ENCODE measurements at places on chromosomes 11 and 22.
A peak's percentile ranks its signal among the peaks of the same experiment; 100 is the strongest.

- no peak overlapping the region for H3K4me3 ChIP-seq
- H3K27ac ChIP-seq = no peak overlapping the region
- peaks cover 62% of the 10 kb centered on the region for H3K4me1 ChIP-seq
- H3K36me3 ChIP-seq = peaks cover 6% of the 10 kb centered on the region
Measured at GRCh38 chr11:73340164-73340563, 32.1 kb downstream of the ARHGEF17 start.

DNA sequence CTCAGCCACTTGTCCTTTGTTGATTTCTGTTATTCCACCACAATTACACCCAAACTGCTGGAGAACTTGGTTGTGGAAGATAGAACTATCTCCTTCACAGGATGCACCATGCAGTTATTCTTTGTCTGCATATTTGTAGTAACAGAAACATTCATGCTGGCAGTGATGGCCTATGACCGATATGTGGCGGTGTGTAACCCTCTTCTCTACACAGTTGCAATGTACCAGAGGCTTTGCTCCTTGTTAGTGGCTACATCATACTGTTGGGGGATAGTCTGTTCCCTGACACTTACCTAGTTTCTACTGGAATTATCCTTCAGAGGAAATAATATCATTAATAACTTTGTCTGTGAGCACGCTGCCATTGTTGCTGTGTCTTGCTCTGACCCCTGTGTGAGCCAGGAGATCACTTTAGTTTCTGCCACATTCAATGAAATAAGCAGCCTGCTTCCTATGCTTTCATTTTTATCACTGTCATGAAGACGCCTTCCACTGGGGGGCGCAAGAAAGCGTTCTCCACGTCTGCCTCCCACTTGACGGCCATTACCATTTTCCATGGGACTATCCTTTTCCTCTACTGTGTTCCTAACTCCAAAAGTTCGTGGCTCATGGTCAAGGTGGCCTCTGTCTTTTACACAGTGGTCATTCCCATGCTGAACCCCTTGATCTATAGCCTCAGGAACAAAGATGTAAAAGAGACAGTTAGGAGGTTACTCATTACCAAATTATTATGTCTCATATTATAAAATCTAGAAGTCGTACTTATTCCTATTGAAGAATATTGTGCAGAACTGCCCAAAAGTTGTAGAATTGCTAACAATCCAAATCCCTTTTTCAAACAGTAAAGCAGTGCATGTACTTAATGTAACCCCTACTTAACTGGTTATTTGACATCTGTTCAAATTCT, 53.2 kb downstream of the OR4C6 start:
- no peak overlapping the region for H3K27ac ChIP-seq
- H3K4me3 ChIP-seq = no peak overlapping the region
- H3K36me3 ChIP-seq = no peaks in the 10 kb centered on the region
- no peaks in the 10 kb centered on the region for H3K4me1 ChIP-seq

GRCh38 chr11:68969386-68969785, 11.4 kb downstream of the MRGPRD start:
- DNase-seq = peak; percentile 9
- no peak overlapping the region for H3K4me3 ChIP-seq
- H3K27me3 ChIP-seq = no peaks in the 10 kb centered on the region
- no peak overlapping the region for H3K27ac ChIP-seq
- peaks cover 8% of the 10 kb centered on the region for H3K4me1 ChIP-seq
- H3K36me3 ChIP-seq = no peaks in the 10 kb centered on the region

- no peaks in the 10 kb centered on the region for H3K27me3 ChIP-seq
- peaks cover 6% of the 10 kb centered on the region for H3K4me1 ChIP-seq
- H3K27ac ChIP-seq = no peak overlapping the region
- no peak overlapping the region for H3K4me3 ChIP-seq
Measured at GRCh38 chr11:47725442-47726117, 10.4 kb upstream of the AGBL2 start.

DNA sequence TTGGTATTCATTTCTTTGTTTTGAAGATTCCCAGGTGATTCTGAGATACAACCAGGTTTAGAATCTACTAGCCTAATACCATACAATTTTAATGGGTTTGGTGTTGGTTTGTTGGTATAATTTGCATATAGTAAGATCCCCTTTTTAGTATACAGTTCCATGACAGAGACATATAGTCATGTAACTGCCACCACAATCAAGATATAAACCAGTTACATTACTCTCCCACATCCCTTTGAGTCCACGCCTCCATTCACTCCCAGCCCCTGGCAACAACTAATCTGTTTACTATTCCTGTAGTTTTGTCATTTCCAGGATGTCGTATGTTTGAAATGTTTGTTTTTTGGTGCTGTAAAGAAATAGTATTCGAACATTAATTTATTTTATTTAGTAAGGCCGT, 4.3 kb downstream of the ASRGL1 start:
- H3K27ac ChIP-seq = no peak overlapping the region
- H3K27me3 ChIP-seq = no peaks in the 10 kb centered on the region
- no peaks in the 10 kb centered on the region for H3K36me3 ChIP-seq

GRCh38 chr22:47151064-47151463, 388.6 kb downstream of the TBC1D22A start:
- peaks cover 16% of the 10 kb centered on the region for H3K4me1 ChIP-seq
- no peak for DNase-seq
- H3K27ac ChIP-seq = no peak overlapping the region
- H3K36me3 ChIP-seq = no peaks in the 10 kb centered on the region
- H3K4me3 ChIP-seq = no peak overlapping the region

GRCh38 chr11:108648528-108648885, 16.4 kb upstream of the DDX10 start:
- H3K4me1 ChIP-seq = peaks cover 12% of the 10 kb centered on the region
- H3K4me3 ChIP-seq = no peak overlapping the region
- no peak for DNase-seq
- no peaks in the 10 kb centered on the region for H3K27me3 ChIP-seq

- no peaks in the 10 kb centered on the region for H3K27me3 ChIP-seq
- H3K4me1 ChIP-seq = no peaks in the 10 kb centered on the region
- no peak for DNase-seq
- no peak overlapping the region for H3K27ac ChIP-seq
- H3K36me3 ChIP-seq = peaks cover 4% of the 10 kb centered on the region
- H3K4me3 ChIP-seq = no peak overlapping the region
Measured at GRCh38 chr11:63551091-63551888, 11.9 kb downstream of the PLAAT2 start.

DNA sequence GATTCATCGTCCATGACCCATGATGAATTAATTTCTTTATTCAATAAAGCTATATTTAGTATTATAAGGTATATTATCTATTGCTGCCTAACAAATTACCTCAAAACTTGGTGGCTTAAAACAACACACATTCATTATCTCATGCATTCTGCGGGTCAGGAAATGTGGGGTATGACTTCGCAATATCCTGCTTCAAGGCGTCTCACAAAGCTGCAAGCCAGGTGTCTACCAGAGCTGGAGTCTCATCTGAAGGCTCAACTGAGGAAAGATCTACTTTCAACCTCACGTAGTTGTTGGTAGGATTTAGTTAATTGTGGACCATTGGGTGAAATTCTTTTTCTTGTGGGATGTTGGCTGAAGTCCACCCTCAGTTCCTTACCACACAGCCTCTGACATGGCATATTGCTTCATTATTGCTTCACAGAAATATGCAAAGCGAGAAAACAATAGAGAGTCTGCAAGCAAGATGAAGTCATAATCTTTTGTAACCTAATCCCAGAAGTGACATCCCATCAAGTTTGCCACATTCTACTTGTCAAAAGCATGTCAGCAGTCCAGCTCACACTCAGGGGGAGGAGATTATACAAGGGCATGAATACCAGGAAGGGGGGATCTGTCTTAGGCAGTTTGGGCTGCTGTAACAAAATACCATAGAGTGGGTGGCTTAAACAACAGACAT, 45.1 kb downstream of the KREMEN1 start:
- H3K4me1 ChIP-seq = no peaks in the 10 kb centered on the region
- no peak for DNase-seq
- no peak overlapping the region for H3K4me3 ChIP-seq
- no peaks in the 10 kb centered on the region for H3K36me3 ChIP-seq
- H3K27me3 ChIP-seq = no peaks in the 10 kb centered on the region
- no peak overlapping the region for H3K27ac ChIP-seq

- H3K4me3 ChIP-seq = no peak overlapping the region
- H3K27ac ChIP-seq = no peak overlapping the region
- H3K27me3 ChIP-seq = no peaks in the 10 kb centered on the region
- no peak for DNase-seq
- no peaks in the 10 kb centered on the region for H3K36me3 ChIP-seq
Measured at GRCh38 chr11:111349191-111349695, 29.8 kb downstream of the POU2AF1 start.

DNA sequence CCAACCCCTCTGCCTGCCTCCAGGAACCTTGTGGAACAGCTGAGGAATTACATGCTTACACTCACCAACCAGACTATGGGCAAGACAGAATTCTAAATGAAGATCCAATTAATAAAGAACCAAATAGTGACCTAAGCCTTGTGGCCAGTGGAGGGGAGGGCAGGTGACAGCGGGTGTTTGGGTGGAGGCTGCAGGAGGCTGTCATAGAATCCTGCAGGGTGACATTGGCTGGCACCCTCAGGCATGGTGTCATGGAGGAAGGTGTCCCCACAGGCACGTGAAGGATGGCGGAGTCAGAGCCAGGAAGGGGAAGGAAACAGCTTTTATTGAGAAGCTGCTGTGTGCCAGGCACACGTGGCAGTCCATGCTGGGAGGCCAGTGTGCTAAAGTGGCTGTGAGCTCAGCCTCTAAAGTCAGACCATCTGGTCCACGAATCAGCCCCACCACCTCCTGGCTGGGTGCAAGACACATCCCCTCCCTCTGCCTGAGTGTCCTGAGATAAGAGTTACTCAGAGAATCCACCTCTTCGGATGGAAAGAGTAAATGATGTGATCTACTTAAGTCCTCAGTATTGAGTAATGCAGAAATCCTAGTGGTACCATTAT, 8.7 kb downstream of the MYO18B start:
- no peaks in the 10 kb centered on the region for H3K4me1 ChIP-seq
- H3K4me3 ChIP-seq = no peak overlapping the region
- no peak for DNase-seq
- H3K36me3 ChIP-seq = no peaks in the 10 kb centered on the region
- no peaks in the 10 kb centered on the region for H3K27me3 ChIP-seq

- DNase-seq = no peak
- peaks cover 100% of the 10 kb centered on the region for H3K4me1 ChIP-seq
- H3K36me3 ChIP-seq = no peaks in the 10 kb centered on the region
- no peaks in the 10 kb centered on the region for H3K27me3 ChIP-seq
Measured at GRCh38 chr11:128503245-128503991, 83.9 kb downstream of the ETS1 start.

- DNase-seq = no peak
- H3K27me3 ChIP-seq = no peaks in the 10 kb centered on the region
- H3K4me3 ChIP-seq = no peak overlapping the region
- no peak overlapping the region for H3K27ac ChIP-seq
Measured at GRCh38 chr11:19073454-19074415, 13.2 kb upstream of the MRGPRX2 start.

GRCh38 chr11:116826751-116827431, 2.8 kb upstream of the APOC3 start:
- DNase-seq = peak; percentile 10
- H3K36me3 ChIP-seq = no peaks in the 10 kb centered on the region
- H3K4me3 ChIP-seq = no peak overlapping the region
- H3K27me3 ChIP-seq = peaks cover 13% of the 10 kb centered on the region
- no peak overlapping the region for H3K27ac ChIP-seq
- H3K4me1 ChIP-seq = no peaks in the 10 kb centered on the region

GRCh38 chr11:1782031-1782590, 18.4 kb upstream of the CTSD start:
- no peak overlapping the region for H3K4me3 ChIP-seq
- H3K27me3 ChIP-seq = no peaks in the 10 kb centered on the region
- H3K36me3 ChIP-seq = no peaks in the 10 kb centered on the region
- peak; percentile 59 for DNase-seq
- no peaks in the 10 kb centered on the region for H3K4me1 ChIP-seq

DNA sequence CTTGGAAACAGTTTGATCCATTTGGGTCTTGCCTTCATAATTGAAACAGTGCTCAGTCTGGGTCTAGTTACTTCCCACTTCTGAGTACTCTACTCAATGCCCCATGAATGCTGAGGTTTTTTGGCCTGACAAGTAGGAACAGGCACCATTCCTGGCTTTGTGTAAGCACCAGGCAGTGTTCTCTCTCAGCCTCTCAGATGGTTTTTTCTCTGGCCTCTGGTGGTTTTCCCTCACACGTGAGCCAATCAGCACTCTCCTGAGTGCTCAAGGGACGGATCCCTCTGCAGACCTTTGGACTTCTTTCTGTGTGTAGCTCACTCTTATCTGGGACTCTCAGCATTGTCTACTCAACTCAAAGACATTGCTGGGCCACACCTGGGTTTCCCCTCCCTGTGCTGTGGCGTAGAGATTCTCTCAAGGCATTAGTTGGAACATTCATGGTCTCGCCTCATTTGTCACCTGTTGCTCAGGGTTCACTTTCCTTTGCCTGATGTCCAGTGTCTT, 21.3 kb downstream of the SIK2 start:
- peaks cover 12% of the 10 kb centered on the region for H3K36me3 ChIP-seq
- H3K27ac ChIP-seq = no peak overlapping the region
- no peaks in the 10 kb centered on the region for H3K4me1 ChIP-seq
- H3K27me3 ChIP-seq = no peaks in the 10 kb centered on the region

- peaks cover 19% of the 10 kb centered on the region for H3K27me3 ChIP-seq
- no peaks in the 10 kb centered on the region for H3K4me1 ChIP-seq
- no peak overlapping the region for H3K4me3 ChIP-seq
- no peak overlapping the region for H3K27ac ChIP-seq
- no peaks in the 10 kb centered on the region for H3K36me3 ChIP-seq
- no peak for DNase-seq
Measured at GRCh38 chr11:116533186-116533825, 239.5 kb downstream of the BUD13 start.

- no peaks in the 10 kb centered on the region for H3K27me3 ChIP-seq
- H3K4me1 ChIP-seq = no peaks in the 10 kb centered on the region
- H3K36me3 ChIP-seq = no peaks in the 10 kb centered on the region
- H3K4me3 ChIP-seq = no peak overlapping the region
- no peak overlapping the region for H3K27ac ChIP-seq
- no peak for DNase-seq
Measured at GRCh38 chr11:122799406-122800105, 38.7 kb upstream of the CRTAM start.

DNA sequence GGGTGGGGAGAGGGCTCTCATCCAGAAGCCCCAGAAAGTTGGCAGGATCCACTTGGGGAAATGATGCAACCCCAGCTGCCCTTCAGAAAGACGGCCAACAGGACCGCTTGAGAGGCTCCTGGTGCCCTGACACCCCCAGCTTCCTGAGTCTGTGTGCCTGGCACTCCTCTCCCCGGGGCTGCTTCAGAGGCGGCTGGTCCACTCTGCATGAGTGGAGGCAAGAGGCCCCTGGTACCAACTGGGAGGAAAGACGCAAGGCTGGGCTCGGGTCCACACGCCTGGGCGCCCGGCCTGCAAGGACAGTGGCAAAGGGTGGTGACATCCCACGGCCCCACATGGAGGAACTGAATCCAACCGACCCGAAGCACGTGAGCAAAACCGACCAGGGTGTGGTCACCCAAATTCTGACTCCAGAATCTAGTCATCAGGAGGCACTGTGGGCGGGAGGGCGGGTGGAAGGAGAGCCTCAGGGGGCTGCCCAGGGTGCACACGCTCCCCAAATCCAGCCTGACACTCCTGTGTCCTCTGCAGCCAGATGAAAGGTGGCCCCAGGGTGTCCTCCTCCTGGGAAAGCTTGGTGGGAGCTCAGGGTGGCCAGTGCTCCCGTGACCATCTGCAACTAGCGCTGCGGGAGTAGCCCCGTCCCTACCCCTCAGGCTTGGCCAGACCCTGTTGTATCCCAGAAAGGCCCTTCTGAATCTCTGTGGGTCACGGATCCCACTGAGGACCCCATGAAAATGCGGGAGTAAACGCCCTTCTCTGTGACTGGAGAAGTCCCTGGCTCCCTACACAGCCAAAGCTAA, 3.7 kb downstream of the RNH1 start:
- peak overlapping the region; percentile 96 for H3K27ac ChIP-seq
- peak; percentile 76 for DNase-seq
- H3K4me1 ChIP-seq = peaks cover 43% of the 10 kb centered on the region
